ENCODE measurements at places on chromosomes 7 and 10. TPM values are rescaled to one million over a fixed set of nuclear protein-coding genes. Genes with fewer than 3 reads are reported as not detected.

DNA sequence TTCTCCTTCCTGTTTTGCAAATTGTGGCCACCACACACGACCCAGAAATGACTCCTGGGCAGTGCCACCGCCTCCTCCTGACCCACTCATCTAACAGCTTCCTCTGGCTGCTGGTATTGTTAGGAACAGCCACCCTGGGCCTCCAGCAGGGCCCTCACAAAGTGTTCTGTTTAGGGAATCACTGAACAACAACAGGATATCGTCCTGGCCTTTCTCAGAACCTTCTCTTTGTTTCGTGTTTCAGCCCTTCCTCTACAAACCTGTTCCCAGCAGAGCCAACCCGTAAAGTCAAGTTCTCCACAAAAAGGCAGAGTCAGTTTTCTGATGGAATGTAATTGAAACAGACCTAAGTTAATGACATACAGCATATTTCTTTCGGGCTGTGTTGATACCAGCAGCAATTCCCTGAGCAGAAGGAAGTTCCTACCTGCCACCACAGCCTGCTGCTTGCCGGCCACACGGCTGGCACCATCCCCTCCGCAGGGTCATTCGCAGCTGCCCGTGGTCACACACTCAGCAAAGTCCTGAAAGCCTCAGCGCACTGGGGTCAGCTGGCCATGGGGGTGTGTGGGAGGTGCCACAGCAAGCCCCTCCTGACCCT lies 91.7 kb upstream of the PITRM1 start:
- no peak for DNase-seq

DNA sequence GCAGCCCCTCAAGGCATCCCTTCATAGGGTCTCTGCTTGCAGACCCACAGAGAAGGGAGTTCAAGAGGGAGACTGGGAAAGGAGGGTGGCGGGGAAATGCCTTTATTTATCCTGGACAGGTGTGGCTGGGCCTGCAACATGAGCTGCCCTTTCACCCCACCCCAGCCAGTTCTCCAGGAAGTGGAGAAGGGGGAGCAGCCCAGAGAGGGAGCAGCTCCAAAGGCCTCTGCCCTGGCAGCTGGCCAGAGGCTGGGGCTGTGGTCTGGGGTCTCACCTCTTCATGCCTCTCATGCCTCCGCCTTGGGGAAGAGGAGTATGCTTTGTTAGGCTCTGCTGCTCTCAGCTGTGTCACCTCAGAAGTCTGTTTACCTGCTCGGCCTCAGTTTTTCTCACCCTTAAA lies 3.1 kb downstream of the LDB3 start:
- no peak for DNase-seq

DNA sequence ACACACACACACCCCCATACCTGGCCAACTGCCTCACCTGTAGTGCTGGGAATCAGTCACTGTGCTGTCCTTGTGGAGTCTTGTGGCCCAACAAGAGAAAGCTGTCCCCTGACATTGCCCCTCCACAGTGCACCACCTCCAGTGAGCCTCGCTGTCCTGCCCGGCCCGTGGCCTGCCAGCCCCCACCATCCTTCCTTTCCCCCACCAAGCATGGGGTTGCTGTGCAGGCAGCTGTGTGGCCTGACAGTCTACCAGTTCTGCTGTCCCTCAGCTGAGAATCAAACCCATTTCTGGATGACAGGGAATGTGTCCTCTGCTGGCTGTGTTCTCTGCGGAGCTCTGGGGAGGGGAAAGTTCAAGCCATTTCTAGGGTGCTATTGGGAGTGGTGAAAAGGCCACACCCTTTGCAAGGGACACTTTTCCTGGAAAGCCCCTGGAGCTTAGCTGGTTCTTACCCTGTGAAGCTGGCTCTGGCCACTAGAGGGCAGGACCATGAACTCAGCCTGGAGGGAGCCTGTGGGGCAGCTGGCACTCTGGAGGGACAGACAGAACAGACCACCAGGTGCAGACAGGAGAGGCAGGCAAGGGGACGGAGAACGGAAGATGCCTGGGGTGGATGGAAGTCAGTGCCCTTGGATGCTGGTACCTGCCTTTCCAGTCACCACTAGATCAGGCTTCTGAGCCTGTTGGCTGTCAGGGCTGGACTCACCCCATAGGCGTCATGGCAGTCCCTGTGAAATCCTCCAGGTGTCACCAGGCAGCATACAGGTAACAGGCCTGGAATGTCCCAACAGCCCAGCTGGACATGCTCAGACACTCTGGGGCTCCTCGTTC lies 10.5 kb upstream of the MTPAP start:
- DNase-seq: no peak

The FZD8 gene
- 2.6 TPM for total RNA-seq

- DNase-seq: no peak
These were observed 244.4 kb downstream of the CHCHD3 start for GRCh38 chr7:132837529-132837928.
